ENCODE measurements at places on chromosomes 13 and 19. TPM values are rescaled to one million over a fixed set of nuclear protein-coding genes. Genes with fewer than 3 reads are reported as not detected.
A peak's percentile ranks its signal among the peaks of the same experiment; 100 is the strongest.

Gene ZNF91
- total RNA-seq: 4.3 TPM

Gene PSG1
- total RNA-seq: not detected

Gene MUC16
- total RNA-seq: not detected

Gene SBK3
- total RNA-seq: 0.13 TPM

Gene SLC46A3
- total RNA-seq: 0.66 TPM

Gene PSG3
- not detected for total RNA-seq

Gene MEDAG
- not detected for total RNA-seq

Gene CLDND2
- 4.0 TPM for total RNA-seq

Gene OSCAR
- 0.62 TPM for total RNA-seq

Gene CRB3
- total RNA-seq: 0.49 TPM

Gene PLK5
- not detected for total RNA-seq

- no peak for DNase-seq
Measured at GRCh38 chr13:88189728-88190127, 518.6 kb downstream of the SLITRK5 start.

- DNase-seq: no peak
Measured at GRCh38 chr13:103018556-103018955, 47.7 kb downstream of the SLC10A2 start.

GRCh38 chr13:29959086-29959485 lies 108.7 kb upstream of the UBL3 start:
- DNase-seq: no peak

DNA sequence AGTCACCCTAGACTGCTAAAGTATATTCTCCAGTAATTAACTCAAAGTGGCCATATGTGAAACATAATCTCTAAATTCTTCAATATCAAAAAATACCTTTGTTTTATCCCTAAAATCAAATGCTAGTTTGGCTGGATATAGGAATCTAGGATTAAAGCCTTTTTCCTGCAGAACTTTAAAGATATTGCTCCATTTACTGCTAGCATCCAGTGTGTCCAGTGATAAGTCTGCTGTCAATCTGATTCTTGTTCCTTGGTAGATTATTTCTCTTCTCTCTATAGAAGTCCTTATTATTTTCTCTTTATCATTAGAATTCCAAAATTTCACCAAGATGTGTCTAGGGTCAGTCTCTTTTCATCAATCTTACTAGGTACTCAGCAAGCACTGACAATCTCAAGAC lies 384.6 kb downstream of the FGF14 start:
- no peak for DNase-seq

GRCh38 chr13:61684976-61685681 lies 269.5 kb upstream of the PCDH20 start:
- DNase-seq: no peak

GRCh38 chr19:57016491-57016890 lies 103.3 kb upstream of the USP29 start:
- no peak for DNase-seq

DNA sequence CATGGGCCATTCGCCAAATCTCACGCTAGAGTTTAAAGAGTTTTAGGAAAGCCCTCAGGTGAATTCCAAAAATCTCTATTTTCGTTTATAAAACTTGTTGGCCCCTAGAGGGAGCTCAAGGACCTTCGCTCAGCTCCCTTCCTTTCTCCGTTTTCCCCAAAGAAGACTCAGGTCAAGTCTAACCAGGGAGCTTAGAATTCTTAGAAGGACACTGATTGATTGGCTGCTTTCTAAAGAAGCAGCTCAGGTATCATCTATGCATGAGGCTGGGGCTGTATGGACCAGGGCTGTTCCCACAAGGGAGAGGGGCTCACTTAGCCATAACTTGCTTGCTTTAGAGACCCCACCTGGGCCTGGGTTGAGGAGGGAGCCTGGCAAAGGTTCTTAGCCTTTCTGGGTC lies 20.5 kb downstream of the DZIP1 start:
- peak; percentile 31 for DNase-seq

DNA sequence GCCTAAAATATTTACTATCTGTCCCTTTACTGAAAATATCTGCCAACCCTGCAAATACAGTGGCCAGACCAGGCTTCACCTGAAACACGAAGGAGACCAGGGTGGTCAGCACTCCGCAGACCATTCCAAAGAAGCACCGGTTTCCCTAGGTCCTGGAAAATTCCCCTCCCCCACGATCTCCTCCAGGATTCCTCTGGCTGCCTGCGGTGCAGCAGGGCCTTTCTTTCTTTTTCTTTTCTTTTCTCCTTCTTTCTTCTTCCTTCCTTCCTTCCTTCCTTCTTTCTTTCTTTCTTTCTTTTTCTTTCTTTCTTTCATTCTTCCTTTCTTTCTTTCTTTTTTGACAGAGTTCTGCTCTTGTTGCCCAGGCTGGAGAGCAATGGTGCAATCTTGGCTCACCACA lies 152.7 kb downstream of the USP12 start:
- no peak for DNase-seq

DNA sequence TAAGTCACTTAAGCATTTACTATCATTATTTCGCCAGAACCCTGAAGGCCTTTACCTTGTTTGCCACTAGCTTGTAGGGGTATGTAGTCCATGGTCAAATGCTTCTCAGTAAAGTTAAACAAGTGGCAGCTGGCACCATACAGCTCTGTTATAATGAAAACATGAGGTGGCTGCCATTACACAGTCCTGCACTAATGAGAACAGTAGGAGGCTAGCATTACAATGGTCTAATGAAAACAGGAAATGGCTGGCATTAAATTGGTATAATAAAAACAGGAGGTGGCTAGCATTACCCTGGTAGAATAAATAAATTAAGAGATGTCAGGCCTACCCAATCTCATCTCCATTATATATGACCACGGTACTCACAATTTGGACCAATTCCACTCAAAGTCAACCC lies 107.5 kb downstream of the PCDH17 start:
- DNase-seq: no peak

DNA sequence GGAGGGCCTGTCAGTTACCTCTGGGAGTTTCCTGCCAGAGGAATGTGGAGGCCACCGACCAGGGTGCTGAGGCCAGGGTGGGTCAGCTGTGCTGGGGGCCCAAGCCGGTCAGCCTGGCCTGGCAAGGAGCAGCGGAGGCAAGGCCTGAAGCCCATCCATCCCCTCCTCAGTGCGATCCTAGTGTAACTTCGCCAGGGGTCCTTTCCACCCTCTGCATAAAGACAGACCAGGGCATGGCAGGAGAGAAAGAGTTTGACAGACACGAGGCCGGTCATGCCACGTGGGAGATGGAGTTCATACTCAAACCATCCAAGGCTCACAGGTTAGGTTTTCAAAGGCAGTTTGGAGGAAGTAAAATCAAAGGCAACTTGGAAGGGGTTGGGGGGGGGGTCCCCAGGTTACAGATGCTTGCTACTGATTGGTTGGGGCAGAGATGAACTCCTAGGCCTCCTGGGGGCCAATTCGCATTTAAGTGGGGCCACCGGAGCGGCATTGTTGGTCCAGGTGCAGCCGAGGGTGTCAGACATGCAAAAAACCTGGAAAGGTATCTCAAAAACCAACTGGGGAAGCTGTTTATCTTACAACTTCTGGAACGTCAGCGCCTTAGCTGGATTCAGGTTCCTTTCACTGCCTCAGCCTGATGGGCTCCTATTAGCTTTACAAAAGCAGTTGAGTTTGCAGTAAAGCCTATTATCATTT lies 36.8 kb upstream of the DPRX start:
- peak; percentile 1 for DNase-seq

DNA sequence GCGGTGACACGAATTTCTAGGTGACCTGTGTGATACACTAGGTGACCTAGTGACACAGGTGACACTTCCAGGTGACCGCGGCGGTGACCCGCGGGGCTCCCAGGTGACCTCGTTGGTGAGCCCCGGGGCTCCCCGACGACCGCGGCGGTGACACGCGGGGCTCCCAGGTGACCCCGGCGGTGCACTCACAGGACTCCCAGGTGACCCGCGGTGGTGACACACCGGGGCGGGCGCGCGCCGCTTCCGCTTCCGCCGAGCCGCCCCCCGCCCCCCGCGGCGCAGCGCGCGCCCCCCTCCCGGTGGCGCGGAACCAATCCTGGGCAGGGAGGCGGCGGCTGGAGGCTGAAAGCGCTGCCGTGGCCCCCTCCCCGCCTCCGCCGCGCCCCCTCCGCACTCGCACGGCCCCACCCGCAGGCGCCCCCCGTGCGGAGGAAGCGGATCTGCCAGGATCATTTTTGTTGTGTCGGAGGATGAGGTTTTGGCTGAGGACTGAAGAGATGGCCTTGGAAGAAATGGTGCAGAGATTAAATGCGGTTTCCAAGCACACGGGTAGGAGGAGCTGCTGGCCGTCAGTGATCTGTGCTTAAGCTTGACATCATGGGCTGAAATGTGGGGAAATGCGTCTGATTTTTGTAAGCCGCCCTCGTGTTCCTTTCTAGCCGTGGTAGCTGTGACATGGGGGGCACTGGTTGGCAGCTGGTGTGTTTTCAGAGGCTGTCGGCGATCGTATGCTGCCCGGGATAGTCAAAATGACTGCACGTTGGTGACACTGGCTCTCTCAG lies at the start of gene MCF2L:
Gene MCF2L, plus strand, starts transcription at position 305 of the 782 bp plus-strand sequence. Its CDS starts 166 bp downstream, at position 471.
- no peak for DNase-seq

- DNase-seq: peak; percentile 24
Measured at GRCh38 chr13:42970824-42971690, 21.0 kb downstream of the EPSTI1 start.

- peak; percentile 52 for DNase-seq
Measured at GRCh38 chr19:1164684-1165531, 9.2 kb downstream of the SBNO2 start.

GRCh38 chr19:44111910-44112463 lies 1.2 kb upstream of the ZNF225 start:
- peak; percentile 18 for DNase-seq

DNA sequence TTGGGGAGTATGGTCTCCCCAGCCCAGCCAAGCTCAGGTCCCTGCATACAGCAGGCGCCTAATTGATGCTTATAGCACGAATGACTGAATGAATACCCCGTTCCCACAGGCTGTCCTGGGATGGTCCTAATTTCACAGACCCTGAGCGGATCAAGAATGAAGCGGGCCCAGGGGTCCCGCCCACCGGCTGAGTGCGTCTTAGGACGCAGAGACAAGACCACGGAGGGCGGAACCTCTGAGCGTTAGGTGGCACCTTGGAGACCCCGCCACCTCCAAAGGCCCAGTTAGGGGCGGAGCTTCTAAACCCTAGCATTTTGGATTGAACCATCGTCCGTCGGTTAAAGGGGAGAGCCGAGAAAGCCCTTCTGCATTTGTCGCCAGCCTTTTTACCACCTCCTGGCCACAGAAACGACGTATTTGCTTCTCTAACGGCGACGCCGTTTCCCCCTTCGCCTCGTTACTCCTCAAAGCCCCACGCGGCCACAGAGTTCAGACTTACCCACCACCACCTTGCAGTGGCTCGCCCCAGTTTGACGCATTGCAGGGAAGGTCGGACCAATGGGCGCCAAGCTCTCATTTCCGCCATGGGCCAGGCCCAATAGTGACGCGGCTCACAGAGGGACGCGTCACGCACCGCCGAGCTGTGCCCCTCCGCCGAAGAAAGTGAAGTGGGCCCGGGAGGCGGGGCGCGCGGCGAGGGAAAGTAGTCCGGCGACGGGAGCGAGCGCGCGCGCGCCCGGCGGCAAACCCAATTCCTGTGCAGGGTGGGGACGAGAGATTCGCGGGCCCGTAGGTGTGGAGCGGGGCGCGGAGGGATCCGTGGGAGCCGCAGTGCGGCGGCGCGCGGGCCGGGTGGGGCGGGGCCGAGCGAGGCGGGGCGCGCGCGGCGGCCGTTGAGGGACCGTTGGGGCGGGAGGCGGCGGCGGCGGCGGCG lies 479 bp upstream of the CALM3 start:
- DNase-seq: peak; percentile 99

- no peak for DNase-seq
Measured at GRCh38 chr19:48500830-48501493, 10.7 kb downstream of the LMTK3 start.

GRCh38 chr13:18996627-18997051 lies 185.0 kb downstream of the TUBA3C start:
- no peak for DNase-seq

DNA sequence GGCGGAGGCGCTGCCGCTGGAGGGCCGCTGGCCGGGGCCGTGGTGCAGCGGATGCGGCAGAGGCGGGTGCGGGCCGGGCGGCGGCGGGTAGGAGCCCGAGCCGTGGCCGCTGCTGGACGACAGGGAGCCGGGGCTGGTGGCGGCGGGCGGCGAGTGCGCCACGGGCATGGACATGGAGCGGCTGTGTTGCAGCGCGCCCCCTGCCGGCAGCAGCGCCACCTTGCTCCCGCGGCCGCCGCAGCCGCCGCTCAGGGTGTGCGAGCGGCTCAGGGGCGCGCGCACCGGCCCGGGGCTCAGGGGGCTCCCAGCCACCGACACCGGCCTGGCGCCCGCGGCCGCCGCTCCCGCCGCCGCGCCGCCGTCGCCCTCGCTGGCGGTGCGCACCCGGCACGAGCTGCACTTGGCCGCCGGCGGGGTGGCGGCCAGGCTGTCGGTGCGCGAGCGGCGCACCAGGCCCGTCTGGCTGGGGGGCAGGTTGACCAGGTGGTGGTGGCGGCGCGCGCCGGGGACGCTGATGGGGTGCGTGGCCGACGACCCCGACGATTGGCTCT lies 1.7 kb downstream of the IRS2 start:
- DNase-seq: no peak

DNA sequence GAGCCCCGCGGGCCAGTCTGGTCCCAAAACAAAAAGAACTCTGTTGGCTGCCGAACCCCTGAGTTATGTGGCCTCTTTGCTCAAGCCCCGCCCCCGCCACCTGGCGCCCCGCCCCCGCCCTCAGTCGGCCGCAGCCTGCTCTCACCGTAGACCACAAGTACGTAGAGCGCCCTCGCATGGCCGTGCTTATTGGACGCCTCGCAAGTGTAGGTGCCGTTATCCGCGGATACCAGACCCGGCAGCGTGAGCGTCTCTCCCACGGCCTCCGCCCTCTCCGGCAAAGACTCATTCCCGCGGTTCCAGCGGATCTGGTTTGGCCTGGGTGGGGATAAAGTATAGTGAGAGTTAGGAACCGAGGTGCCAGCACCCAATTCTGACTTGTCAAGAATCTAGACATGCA lies 5.5 kb upstream of the ZNF428 start:
- DNase-seq: peak; percentile 88

DNA sequence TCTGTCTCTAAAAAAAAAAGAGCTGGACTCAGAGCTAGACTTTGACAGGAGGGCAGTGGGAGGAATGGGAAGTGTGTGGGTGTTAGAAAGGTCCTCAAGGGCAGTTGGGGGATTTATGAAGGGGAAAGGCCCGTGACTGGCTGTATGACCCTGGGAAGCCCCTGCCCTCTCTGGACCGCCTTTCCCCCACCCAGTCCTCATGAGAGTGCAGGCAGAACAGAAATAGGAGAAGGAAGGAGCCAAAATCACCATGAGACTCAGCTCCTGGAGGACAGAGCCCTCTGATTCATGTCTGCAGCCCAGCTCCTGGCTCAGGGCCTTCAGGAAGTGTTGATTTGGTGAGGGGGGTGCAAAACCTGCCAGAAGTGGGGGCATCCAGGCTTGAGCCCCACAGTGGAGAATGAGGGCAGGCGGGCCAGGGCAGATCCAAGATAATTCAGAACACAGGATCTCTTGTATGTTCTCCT lies 8.7 kb upstream of the SMG9 start:
- DNase-seq: no peak

GRCh38 chr13:78606471-78607408 lies 3.4 kb upstream of the POU4F1 start:
- DNase-seq: no peak

All from K562 (cell line).